ENCODE measurements at places on chromosomes 13 and 19.

DNA sequence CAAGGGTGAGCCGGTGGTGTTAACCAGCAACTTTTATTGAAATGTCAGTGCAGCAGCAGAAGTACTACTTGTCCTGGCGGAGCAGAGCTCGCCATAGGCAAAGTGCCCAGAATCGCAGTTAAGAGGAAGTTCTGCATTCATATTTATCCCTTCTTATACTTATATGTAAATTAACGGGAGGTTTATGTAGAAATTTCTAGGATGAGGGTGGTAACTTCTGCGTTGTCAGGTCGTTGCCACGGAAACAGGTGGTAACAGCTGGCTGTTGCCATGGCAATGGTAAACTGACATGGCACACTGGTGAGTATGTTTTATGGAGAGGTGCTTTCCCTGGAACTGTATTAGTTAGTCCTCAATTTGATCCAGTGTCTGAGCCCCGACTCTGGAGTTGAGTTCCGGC lies 2494.9 kb upstream of the PCDH20 start:
- no peak for DNase-seq

GRCh38 chr13:108263621-108264355 lies 5.7 kb upstream of the TNFSF13B start:
- DNase-seq = no peak

- DNase-seq = no peak
Observed at GRCh38 chr19:56834564-56835375, 5.8 kb downstream of the PEG3 start.

DNA sequence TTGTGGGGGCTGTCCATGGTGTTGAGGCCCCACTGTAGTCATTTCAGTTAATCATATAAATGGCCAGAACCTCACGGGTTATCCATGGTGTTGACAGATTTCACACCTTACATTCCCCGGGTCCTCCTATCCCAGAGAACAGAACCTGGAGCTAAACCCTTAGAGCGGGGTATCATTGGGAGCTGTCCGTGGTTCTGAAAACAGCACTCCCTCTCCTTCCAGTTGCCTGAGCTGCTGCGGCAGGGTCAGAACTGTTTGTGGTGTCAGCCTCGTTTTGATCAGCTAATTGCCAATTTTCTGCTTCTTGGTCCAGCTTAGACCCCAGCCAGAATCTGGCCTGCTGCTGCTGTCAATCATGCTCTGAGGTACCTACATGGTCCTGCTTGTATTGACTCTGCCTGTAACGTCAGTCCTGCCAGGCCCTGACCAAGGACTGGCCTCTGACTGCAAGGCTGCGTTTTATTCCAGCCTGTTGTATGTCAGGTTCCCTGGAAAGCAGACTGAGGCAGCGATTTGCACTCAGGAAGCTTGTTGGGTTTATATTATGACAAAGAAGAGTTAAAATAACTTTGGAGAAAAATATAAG lies 55.8 kb upstream of the KCTD15 start:
- no peak for DNase-seq

DNA sequence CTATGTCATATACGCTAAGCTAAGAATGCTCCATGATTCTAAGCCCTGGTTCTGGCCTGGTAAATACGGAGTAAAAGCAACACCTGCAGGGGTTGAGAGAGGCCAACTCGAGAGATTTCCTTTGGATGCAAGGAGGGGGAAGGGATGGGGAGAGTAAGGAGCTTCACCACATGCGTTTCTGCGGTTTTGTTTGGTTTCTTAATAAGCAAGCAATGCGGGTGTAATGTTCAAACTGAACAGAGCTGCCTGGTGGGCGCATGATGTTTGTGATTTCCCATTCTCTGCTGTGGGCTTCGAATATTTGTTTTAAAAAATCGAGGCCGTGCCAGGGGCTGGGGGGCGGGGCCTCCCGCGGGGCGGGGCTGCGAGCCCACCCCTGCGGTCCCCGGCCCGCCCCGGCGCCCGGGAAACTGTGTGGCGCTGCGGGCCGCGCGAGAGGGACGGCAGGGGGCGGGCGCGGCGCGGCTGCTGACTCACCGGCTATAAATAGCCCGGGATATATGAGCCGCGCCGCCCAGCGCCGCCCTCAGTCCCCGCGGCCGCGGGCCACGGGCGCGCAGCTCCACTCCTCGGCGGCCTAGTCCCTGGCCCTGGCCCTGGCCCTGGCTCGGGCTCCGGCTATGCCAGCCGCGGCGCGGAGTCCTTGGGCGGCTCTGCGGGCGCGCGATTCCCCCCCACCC lies 5.1 kb downstream of the BBC3 start:
- peak; percentile 96 for DNase-seq

- DNase-seq = no peak
Observed at GRCh38 chr19:17406887-17407196, 1.4 kb upstream of the BST2 start.

- DNase-seq = no peak
Observed at GRCh38 chr13:19072543-19072942, 109.1 kb downstream of the TUBA3C start.

- DNase-seq = no peak
Observed at GRCh38 chr19:56108447-56109195, 12.5 kb downstream of the ZNF787 start.

DNA sequence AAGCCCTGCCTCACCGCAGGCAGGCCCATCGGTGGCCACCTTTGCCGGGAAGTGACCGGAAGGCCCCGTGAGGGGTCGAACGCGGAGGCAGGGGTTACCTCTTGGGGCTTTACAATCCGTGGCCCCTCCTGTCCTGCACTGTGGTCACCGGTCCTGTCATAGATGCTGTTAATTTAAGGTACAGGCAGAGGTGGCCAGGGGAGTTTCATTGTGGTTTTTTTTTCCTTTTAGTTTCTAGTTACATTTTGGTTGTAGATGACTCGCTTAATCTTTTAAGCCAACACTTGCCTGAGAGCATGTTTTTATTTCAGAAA lies 13.1 kb downstream of the COMP start:
- DNase-seq = no peak

DNA sequence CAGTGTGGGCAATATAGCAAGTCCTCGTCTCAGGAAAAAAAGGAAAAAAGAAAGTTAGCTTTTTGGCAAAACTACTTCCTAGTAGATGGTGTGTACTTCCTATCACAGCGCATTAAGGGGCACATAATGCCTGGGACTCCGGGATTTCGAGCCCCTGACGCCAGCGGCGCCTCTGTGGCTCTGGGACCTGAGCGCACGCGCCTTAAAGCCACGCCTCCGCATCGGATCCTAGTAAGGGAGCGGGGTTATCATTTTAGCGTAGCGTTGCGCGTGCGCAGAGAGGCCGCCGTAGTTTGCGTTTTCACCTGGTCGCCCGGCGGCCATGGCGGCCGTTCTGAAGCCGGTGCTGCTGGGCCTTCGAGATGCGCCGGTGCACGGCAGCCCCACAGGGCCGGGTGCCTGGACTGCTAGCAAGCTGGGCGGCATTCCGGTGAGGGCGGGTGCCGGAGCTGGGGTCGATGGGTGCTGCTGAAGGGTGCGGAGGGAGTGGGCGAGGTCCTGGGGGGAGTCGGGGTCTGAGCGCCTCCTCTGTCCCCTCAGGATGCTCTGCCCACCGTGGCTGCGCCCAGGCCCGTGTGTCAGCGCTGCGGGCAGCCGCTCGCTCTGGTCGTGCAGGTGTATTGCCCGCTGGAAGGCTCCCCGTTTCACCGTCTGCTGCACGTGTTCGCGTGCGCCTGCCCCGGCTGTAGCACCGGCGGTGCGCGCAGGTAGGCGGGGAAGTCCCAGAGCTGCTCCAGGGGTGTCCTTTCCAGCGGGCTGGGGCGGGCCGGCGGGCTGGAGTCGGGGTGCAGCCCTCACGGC lies at the start of gene PDCD2L:
PDCD2L (plus strand) TSS at position 291 of the 801 bp plus-strand sequence; CDS start at position 323, 32 bp downstream.
- DNase-seq = peak; percentile 91

DNA sequence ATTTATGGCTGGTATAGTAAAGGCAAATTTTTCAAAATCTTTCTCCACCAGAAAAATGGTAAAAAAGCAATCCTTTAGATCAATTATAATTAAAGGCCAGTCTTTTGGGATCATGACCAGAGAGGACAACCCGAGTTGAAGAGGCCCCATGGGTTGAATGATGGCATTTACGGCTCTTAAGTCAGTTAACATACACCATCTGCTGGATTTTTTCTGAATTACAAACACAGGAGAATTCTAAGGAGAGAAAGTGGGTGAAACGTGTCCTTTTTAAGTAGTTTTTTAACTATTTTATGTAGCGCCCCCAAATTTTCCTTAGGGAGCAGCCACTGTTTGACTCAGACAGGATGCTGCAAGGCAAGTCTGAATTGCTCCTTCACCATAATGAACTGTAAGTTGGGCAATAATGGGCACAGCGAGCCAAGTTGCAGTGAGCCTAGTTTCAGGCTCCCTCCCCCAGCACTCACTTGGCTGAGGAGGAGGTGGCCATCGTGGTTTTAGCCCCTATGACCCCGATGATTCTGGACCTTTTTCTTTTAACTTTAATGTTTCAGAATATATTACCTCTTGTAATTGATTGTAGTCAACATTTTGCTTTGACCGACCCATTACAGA lies 13.6 kb upstream of the ZNF611 start:
- DNase-seq = no peak

DNA sequence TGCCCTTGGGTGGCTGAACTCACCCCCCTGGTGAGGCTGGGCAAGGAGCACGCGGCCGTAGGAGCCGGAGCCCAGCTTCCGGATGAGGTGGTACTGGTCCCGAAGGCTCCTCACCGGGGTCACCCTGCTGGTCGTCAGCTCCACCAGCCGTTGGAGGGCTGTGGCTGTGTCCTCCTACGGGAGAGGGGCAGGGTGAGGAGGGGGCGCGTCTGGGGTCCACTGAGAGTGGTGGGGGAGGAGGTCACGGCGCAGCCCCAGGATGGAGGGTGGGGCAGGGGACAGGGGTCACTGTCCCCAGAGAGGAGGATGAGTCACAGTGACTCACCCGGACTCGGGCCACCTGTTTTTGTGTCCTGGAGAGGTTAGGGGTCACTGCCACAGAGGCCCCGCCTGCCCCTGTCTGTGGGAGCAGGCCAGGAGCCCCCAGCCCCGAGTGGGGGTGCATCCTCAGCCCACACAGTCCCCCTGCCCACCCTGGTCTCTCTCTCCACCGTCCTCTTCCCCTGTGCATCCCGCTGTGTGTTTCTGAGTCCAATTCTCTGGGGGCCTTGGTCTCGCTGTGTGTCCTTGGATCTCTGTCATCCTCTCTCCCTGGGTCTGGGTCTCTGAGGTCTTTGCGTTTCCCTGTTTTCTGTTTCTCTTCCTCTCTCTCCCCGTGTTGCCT lies 435 bp downstream of the SBK3 start:
- no peak for DNase-seq

- DNase-seq = no peak
Observed at GRCh38 chr19:55251341-55252081, 7.3 kb downstream of the PPP6R1 start.

- DNase-seq = no peak
Observed at GRCh38 chr13:73922493-73923393, 211.5 kb downstream of the KLF12 start.

DNA sequence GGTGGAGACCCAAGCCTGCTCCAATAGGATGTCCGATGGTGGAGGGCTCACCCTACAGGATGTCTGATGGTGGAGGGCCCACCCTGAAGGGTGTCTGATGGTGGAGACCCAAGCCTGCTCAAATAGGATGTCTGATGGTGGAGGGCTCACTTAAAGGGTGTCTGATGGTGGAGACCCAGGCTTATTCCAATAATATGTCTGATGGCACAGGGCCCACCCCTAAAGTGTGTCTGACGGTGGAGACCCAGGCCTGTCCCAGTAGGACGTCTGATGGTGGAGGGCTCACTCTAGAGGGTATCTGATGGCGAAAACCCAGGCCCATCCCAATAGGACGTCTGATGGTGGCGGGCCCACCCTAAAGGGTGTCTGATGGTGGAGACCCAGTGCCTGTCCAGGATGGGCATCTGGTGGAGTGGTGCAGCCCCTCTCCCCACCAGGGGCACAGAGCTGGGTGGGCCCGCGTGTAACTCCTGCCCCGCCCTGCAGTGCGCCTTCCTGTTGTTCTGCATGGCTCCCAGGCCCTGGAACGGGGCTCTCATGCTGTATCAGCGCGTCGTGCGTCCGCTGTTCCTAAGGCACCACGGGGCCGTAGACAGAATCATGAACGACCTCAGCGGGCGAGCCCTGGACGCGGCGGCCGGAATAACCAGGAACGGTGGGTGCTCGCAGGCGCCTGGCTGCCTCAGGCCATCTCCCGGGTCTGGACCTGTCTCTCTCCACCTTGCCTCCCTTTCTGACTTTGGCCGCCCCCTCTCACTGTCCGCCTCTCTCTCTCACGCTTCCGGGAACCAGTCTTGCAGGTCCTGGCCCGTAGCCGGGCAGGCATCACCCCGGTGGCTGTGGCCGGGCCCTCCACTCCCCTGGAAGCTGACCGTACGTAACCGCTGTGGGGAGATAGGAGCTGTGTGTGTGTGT lies 5.1 kb downstream of the REEP6 start:
- DNase-seq = no peak

DNA sequence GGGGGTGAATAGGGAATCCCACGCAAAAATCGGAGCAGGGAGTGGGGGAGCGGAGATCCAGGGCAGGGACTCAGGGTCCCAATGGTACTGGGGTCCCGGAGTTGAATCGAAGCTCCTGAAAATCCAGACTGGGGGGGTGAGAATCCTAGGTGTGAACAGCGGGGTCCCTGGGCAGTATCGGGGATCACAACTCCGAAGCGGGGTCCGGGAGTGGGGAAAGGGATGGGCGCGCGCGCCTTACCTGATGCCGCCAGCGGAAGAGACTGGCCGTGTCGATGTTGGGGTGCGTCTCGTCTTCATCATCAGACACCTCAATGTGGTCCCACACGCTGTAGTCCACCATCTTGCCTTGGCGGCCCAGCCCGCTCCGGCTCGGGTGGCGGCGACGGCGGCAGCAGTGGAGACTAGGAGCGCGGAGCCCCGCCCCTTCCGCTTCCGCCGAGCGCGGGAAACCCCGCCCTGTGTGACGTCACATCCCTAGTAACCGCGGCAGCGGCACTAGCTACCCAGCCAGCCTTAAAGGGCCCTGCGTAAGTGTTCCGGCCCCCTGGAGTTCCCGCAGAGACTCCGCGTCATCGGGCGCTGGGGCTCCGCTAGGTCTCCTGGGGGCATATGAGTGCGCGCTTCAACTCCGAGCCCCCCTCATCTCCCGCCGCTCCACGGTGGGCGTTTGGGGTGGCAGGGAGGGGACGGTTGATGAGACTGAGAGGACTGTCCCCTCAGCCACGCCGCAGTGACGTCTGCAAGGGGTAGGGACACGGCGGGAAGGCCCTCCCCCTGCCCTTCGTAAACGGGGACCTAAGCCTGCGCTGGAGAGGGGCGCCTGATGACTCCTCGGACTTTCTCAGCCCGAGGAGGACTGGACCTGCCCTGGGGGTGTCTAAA lies at the start of gene CDC37:
CDC37 (minus strand) TSS at position 406 of the 885 bp plus-strand sequence; CDS start at position 343, 63 bp downstream.
- peak; percentile 100 for DNase-seq

DNA sequence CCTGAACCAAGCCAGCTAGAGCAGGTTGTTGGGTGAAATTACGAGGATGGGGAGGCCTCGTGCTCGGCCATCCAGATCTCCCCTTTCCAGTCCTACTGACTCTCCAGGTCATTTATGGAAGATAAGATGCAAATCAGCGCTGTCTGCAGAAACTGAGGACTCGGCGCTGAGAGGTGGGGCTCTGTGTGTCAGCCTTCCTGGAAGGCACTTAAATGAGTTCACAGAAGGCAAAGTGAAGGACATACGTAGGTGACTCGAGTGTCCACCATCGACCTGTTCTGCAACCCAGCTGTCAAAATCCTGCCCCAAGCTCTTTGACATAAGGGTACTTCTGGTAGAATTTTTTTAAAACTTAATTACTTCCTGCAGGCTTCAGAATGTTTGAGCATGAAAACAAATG lies 86.4 kb downstream of the RAB20 start:
- no peak for DNase-seq

- DNase-seq = peak; percentile 63
Observed at GRCh38 chr19:17778968-17779929, 15.7 kb upstream of the B3GNT3 start.

GRCh38 chr13:79995334-79995733 lies 345.6 kb downstream of the SPRY2 start:
- DNase-seq = peak; percentile 15

Measured in cerebellum (tissue), 4 donors.